ENCODE measurements at places on chromosomes 6 and 20.

DNA sequence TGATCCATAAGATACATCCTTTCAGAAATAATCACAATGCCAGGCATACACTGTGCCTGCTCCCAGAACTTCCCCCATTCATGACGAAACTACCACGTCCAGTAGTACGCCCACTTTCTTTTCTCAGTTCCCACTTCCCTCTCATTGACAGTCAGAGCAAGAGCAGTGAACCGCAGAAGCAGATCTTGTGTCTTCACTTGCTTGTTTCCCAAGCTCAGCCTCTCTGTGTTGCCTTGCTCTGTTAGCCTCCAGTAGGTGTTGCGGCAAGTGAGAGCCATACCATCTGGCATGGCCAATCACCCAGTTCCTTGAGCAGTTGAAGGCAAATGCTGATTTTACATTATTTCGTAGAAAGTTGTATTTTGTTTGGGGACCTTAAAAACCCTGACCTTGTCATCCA lies 11.7 kb downstream of the UST start:
- no peak for DNase-seq

GRCh38 chr20:1757072-1757471 lies 99.5 kb upstream of the SIRPG start:
- DNase-seq = no peak

- no peak for DNase-seq
These were observed 2.8 kb downstream of the PBX2 start for GRCh38 chr6:32187009-32187709.

GRCh38 chr6:142714951-142715785 lies 229.8 kb downstream of the HIVEP2 start:
- no peak for DNase-seq

GRCh38 chr6:33630014-33630413 lies 8.9 kb downstream of the ITPR3 start:
- DNase-seq = no peak

DNA sequence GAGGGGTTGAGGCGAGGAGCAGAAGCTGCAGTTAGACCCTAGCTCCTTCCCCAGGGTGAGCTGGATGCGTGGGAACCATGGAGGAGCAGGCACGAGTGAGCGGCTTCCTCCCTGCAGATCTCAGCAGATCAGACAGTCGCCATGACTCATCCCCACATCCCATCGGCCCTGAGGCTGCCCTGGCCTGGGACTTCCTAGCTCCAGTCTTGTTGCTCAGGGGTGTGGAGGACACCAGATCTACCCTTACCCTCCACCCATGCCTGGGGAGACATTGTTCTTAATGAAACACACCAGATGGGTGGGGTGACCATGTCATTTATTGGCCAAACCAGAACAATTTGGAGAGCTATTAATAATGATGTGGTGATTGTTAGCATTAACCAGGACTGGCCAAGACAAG lies 36.3 kb upstream of the TGM2 start:
- DNase-seq = no peak

DNA sequence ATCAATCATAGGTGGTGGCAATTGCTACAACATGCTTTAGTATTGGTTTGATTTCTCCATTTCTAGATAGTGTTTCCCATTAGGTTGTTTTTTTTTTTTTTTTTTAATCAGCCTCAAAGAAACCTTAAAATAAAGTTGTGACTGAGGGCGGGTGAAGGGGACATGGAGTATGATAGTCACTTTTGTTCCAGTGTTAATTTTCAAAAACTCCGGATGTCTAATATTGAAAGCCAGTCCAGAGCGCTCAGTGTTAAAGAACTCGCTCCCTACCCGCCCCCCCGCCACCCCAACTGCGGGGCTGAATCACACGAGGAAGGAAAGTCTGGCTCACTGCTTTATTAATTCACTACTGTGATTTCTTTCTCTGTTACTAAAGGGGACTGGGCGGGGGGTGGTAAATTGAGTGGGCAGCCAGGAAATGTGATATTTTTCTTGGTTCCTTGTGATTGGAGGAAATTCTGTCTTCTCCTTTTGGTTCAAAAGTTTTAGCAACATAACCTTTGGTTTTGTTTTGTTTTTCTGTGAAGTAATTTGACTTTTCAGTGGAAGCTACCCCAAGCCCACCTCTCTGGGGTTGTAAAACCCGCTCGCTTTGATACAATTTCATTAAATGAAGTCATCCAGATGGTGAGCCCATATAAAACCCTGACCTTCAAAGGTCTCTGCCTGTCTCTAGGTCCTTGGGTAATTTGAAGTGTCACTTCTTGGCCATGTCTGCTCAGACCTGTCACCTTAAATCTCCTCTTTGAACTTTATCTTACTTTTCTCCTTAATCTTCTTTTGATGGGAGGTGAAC lies 38.0 kb downstream of the TNFAIP3 start:
- no peak for DNase-seq

DNA sequence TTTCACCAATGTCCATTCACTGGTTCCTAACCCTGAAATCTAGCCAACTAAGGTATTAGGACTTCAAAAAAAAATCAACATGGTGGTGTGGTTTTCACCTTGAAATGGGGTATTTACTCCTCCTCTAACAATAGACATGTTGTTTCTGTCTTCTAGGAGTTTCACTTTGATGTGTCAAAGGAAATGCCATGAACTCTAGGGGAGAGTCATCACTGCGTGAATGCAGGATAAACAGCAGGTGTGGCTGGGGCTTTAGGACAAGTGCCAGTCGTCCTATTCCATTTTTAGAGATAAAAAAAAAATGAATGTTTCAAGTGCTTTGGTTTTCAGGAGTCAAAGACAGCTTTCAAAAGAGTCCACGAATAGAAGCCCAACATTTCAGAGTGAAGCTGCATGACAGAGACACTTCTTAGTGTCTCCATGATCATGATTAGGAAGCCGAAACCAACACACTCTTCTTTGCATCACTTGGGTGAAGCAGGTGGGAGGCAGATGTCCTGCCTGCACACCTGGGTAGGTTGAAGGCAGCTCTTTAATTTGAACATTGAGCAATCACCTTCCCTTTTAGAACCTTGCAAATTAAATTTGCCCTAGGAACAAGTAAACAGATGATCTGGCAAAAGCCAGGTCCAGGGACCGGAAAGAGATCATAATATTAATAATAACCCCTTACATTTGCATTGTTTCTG lies 328.5 kb upstream of the PRDM1 start:
- no peak for DNase-seq

DNA sequence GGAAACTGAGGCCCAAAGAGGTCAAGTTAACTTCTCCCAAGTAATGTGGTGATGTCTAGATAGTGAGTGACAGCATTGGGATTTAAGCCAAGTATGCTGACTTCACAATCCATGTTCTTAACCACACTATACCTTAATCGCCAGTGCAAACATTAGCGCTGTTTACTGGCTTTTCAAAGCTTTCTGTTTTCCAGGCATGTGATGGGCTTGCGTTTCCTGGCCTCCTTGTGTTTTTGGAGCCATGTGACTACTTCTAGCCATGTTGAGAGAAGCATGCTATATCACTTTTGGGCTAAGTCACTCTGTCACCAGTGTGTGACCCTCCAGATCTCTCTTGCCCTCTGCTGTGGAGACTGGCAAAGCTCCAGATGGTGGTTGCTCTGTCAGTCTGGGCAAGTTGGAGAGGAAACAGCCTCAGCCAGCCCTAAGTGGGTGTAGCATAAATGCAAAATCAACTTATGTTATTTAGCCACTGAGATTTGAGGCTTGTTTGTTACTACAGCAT lies 76.9 kb downstream of the ANKRD6 start:
- DNase-seq = no peak
